Ovary (tissue), 10 donors: ENCODE measurements at places on chromosomes 5 and 9.

DNA sequence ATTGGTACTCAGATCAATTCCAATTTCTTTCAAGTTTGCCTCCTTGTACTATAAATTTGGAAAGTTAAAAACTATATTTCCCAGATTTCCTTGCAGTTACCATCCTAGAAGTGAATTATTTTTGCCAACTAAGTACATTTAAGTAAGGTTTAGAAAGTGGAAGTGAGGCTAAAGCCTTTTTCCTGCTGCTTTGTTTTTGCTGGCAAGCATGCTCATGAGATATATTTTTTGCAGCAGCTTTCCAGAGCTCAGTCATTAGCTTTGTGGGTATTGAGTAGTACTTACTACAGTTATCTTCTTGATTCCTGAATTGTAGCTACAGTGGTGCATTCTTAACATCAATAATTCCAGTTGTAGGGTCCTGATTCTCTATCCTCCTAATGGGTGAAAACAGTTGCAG, 3.5 kb upstream of the BTF3 start:
- DNase-seq = no peak

DNA sequence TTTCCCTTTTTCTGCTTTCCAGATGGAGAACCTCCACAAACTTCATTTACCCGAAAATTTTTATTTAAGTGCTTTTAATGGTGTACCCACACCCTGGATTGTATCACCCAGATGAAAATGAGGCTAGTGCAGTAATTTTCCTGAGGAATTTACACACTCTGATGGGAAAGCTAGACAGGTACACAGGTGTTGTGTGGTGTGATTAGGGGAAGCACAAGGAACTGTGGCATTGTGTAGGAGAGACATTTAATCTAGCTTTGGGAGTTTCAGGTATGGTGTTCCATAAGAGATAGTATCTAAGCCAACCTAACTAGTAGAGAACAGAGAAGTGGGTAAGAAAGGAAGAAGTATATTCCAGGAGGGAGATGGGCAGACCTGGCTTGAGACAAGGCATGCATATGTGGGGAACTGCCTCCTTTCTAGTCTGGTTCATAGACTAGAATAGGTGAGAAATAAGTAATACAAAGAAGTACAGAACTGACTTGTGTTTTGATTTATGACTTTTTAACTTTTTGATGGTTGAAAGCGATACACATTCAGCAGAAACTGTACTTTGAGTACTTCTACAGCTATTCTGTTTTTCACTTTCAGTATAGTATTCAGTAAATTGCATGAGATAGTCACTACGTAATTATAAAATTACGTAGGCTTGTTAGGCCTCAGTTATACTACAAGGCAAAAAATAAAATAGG, 22.9 kb upstream of the ROPN1L start:
- DNase-seq = no peak

DNA sequence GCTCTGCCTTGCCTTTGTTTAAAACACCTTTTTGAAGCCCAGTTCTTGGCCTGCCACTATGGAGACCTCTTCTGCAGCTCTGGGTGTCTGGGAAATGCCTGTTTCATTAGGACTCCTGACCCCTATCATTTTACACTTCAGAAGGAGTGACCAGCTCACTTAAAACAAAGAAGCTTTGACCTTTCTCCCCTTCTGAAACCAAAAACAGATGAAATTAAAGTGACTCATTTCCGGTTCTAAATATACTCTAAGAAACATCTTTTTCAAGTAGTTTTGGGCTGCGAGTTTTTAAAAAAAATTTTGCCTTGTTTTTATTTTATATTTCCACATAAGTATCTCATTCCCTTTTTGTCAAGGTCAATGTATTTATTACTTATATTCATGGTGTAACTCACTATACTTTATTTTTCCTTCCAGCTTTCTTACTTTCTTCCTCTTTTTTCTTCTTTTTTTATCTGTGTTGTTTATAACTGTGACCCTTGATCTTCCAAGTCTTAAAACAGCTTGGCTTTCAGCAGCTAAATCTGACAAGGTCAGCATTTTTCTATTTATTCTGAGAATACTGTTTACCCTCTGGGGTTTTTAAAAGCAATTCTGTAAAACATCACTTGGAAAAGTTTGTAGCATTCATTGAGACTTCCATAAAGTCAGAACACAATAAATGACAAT, 672.9 kb downstream of the NR2F1-AS1 start:
- no peak for DNase-seq

- DNase-seq = no peak
Measured at GRCh38 chr9:120783602-120784047, 9.6 kb downstream of the FBXW2 start.

DNA sequence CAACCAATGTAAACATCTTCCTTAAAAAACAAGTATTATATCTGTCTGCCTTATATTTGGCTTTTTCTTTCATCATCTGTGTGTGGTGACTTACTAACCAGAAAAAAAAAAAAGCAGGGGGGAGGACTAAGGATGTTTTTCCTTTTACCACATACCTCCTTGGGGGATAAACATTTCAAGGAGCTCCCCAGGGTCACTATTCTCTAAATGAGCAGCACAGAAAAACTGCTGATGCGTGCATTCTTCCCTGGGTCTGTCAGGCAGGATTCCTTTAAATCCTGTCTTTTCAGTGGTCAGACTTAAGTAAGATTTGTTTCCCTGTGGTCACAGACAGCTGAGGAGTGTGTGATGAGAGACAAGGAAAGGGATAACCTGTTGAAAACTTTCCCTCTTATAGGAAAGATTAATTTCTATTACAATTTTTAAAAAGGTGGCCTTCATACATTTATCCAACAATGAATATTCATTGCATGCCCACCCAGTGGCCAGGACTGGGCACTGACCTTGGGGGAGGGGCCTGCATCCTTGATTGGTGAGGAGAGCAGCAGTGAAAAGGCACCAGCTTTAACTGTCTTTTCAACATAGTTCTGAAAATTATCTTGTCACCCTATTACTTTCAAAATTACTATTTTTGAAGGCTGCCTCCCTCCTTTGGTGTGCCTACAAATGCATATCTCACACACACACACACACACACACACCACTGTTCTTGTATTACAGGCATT, 123.1 kb downstream of the TLE4 start:
- DNase-seq = no peak

DNA sequence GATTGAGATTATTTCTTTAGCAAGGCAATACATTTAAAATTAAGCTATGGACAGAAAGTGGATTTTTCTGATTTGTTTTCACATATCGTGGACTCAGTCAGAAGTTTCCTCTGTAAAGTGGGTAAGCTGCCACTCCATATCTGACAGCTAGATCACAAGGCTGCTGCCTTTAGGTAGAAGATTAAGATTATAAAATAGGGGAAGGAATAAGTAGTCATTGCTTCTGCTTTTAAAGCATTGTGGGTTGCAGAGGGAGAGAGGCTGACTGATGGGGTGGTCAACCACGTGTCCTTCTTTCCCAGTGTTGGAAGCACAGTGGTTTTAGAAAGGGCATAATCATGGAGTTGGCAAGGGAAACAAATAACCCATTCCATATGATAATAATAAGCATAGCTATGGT, 74.3 kb upstream of the MOCS2 start:
- no peak for DNase-seq

GRCh38 chr9:116452634-116453033, 234.5 kb upstream of the TRIM32 start:
- DNase-seq = no peak

DNA sequence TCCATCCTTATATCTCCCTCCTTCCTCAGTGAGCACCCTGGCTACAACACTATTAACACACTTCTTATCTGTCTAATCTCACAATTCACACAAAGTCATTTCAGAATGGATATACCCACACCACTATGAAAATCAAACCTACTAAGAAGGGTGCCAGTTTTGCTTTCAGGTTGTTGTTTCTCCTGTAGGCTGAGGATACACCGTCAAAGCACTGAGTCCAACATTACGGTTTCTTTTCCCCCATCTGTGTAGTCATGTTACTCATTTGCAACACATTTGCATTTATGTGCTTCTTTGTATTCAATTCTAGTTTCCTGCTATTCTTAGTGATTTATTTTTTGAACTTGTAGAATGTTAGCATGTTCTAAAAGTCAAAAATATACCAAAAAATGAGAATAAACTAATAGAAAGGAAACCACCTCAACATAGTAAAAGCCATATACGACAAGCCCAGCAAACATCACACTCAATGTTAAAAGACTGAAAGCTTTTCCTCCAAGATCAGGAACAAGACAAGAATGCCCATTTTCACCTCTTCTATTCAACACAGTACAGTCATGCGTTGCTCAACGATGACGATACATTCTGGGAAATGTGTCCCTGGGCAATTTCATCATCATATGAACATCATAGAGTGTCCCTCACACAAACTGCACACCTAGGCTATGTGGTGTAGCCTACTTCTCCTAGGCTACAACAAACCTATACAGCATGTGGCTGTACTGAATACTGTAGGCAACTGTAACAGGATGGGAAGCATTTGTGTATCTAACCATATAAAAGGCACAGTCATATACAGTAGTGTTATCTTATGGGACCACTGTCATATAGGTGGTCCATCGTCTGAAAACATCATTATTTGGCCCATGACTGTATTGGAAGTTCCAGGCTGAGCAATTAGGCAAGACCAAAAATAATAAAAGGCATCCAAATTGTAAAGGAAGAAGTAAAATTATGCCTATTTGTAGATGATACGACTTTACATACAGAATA, 6.3 kb downstream of the ROR2 start:
- DNase-seq = no peak

GRCh38 chr5:108251350-108251749, 130.5 kb downstream of the FBXL17 start:
- DNase-seq = no peak

DNA sequence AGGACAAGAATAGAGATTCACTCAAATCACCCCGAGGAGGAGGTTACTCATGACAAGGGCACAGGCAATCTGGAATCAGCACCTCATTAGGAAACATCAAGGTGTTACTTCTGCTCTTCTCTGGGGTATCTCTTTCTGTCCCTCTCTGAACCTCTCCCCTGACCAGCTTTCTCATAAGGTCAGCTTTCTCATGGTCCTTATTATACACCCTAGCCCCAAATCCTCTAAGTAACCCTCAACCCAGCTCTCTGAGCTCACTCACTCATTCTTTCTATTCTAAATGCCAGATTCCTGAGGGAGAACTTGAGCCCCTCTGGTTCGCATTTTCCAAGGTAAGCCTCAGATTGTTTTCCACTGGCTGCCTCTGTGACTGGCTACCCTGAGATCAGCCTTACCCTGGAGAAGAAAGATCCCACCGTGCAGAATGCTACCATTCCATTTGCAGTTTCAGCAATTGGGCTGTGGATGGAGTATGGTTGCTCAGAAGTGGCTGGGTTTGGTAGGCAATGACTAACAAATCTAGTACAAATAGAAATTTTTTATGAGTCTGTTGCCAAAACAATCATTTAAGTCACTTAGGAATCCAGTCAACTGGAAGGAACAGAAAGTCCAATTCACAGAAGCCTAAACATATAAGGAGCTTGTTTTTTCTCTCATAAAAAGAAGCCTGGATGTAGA, 9.0 kb upstream of the TIMD4 start:
- no peak for DNase-seq

GRCh38 chr5:58127255-58128220, 332.3 kb downstream of the PLK2 start:
- DNase-seq = no peak

GRCh38 chr5:11617080-11617479, 287.2 kb downstream of the CTNND2 start:
- DNase-seq = no peak

DNA sequence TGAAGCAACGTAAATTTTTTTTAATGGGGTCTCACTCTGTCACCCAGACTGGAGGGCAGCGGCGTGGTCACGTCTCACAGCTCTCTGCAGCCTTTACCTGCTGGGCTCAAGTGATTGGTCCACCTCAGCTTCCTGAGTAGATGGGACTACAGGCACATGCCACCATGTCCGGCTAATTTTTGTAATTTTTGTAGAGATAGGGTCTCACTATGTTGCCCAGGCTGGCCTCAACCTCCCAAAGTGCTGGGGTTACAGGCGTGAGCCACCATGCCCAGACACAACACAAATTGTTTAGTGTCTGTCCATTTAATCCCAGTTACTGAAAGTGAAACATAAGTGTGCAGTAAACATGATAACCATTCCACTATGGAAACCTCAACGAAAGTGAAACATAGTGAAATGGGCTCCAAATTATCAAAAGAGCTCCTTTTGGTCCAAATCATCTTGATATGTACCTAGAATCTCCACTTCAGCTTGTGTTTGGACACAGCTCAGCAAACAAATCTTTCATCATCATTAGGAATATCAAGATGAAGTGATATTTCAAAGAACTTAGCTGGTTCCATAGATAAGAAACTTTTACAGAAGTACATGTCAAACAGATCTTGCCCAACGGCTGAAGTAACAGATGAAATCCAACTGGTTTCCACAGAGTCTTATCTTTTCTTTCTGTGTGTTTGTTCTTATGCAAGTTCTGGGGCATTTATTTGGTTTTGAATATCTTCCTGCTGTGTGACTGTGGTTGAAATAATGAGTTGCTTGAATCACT, 41.2 kb upstream of the PLPP1 start:
- no peak for DNase-seq

DNA sequence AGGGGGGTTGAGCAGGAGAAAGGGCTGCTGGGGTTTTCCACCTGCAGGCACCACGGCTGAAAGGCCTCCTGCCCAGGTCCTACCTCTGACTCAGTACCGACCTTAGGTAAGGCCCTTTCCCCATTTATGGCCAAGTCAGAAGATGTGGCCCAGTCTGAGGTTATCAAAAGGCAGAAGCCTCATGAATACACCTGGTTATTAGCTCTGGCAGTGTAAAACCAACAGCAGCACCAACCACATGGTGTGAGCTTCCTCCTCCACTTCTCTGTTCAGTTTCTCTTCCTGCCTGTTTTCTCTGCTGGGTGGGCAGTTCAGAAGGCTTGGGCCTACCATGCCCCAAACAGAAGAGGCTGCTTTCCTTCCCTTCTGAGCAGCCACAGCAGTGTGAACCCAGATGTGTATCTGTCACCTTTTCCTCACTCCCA, 86.9 kb downstream of the UGCG start:
- DNase-seq = no peak

DNA sequence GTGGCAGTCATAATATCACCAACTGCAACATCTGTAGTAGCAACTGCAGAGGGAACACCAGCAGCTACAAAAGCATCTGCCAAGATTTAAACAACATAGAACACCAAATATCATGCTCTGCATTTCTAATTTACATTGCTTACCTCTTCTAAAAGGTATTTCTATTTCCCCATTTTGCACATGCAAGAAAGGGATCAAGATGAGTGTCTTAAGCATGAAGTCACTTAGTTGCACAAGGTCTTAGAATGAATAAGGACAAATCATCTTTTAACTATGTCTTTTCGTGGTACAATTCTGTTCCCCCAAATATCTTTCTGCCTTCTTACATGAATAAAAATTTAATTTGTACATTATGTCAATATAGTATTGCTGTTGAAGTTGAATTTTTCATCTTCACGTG, 1746.4 kb downstream of the EFNA5 start:
- no peak for DNase-seq

- no peak for DNase-seq
Measured at GRCh38 chr9:112028242-112029221, 131.9 kb downstream of the UGCG start.

- DNase-seq = no peak
Measured at GRCh38 chr5:133319905-133320520, 268.2 kb downstream of the HSPA4 start.

- DNase-seq = no peak
Measured at GRCh38 chr5:14640765-14641164, 23.8 kb upstream of the OTULIN start.

- peak; percentile 77 for DNase-seq
Measured at GRCh38 chr9:130680836-130681768, 12.5 kb upstream of the EXOSC2 start.
